Large intestine (tissue), 12 donors: ENCODE measurements at places on chromosomes 2 and 18. TPM values are rescaled to one million over a fixed set of nuclear protein-coding genes. Genes with fewer than 3 reads are reported as not detected.
A peak's percentile ranks its signal among the peaks of the same experiment; 100 is the strongest.

Gene ANKRD62
- polyA plus RNA-seq, result 0.01 TPM

Gene NLRC4
- 1.4 TPM for polyA plus RNA-seq

Gene HES6
- 24.4 TPM for polyA plus RNA-seq

- H3K4me3 ChIP-seq, result no peak overlapping the region
- no peak overlapping the region for H3K27ac ChIP-seq
- H3K36me3 ChIP-seq, result no peaks in the 10 kb centered on the region
Observed at GRCh38 chr2:48693645-48694044, 61.9 kb downstream of the LHCGR start.

DNA sequence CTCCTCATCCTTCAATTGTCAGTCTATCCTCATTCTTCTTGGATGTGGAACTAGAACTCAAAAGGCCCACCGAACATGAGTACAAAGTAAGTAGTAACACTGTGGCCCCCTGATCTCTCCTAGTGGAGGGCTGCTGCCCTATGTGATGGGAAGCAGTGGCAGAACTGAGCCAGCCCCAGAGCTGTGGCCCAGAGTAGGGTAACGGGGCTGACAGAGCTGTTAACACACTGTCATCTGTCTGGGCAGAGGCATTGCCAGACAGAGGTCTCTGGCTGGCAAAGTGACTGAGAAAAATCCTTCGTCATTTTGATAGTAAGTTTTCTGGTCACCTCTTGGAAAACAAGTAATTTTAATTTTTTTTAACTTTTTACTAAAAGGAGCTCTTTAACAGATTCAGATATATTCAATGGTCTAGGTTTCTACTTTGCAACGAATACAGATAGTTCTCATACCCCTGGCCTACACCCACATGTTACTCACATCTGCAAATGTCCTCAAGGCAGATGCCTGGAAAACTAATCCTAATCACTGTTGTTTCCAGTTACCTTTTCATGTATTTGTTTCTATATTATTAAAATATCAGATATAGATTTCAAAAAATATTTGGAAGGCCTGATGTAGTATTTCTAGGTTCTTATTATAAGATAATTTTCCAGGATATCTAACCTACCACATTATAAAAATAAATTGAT, 588.7 kb downstream of the CPS1 start:
- H3K4me3 ChIP-seq, result no peak overlapping the region
- H3K27me3 ChIP-seq, result no peaks in the 10 kb centered on the region
- DNase-seq, result no peak
- no peaks in the 10 kb centered on the region for H3K36me3 ChIP-seq
- H3K4me1 ChIP-seq, result no peaks in the 10 kb centered on the region

- no peak for DNase-seq
- H3K36me3 ChIP-seq, result no peaks in the 10 kb centered on the region
- no peak overlapping the region for H3K27ac ChIP-seq
- no peaks in the 10 kb centered on the region for H3K4me1 ChIP-seq
Observed at GRCh38 chr2:21262426-21262940, 138.7 kb downstream of the TDRD15 start.

DNA sequence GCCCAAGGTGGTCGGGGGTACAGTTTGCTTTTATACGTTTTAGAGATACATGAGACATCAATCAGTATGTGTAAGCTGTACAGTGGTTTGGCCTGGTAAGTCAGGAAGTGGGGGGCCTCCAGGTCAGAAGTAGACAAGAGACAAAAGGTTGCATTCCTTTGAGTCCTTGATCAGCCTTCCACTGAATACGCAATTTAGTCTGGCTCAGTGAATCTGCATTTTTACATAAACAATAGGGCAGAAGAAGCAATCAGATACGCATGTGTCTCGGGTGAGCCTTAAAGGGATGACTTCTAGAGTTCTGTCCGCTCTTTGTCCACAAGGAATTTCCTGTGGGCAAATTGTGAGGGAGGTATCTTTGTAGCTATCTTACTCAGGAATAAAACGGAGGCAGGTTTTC, 87.2 kb downstream of the SOWAHC start:
- no peaks in the 10 kb centered on the region for H3K27me3 ChIP-seq
- H3K27ac ChIP-seq, result no peak overlapping the region
- no peak overlapping the region for H3K4me3 ChIP-seq
- no peaks in the 10 kb centered on the region for H3K36me3 ChIP-seq
- peaks cover 41% of the 10 kb centered on the region for H3K4me1 ChIP-seq

GRCh38 chr2:113324684-113325160, 46.0 kb upstream of the PAX8 start:
- peak overlapping the region; percentile 51 for H3K4me3 ChIP-seq
- peaks cover 11% of the 10 kb centered on the region for H3K4me1 ChIP-seq
- no peaks in the 10 kb centered on the region for H3K27me3 ChIP-seq
- peak; percentile 77 for DNase-seq

DNA sequence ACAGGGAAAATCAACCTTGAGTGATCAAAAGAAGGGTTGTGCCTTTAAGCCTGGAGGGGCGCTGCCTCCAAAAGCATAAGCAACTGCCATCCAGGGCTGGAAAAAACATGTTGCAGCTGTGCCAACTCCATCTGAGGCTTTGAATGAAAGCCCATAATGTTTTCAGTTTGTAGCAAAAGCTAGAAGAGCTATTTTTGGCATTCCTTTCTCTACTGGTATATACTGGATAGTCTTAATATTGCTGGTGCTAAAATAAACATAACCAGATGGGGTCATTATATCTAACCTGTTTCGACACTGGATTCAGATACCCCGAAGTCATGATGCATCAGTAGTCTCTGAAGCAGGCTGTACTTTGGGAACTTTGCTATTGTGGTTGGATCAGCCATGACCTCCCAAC, 25.1 kb downstream of the ANXA4 start:
- no peak overlapping the region for H3K4me3 ChIP-seq
- H3K27ac ChIP-seq, result peak overlapping the region; percentile 94
- peaks cover 21% of the 10 kb centered on the region for H3K36me3 ChIP-seq
- no peak for DNase-seq
- H3K4me1 ChIP-seq, result peaks cover 79% of the 10 kb centered on the region
- no peaks in the 10 kb centered on the region for H3K27me3 ChIP-seq

GRCh38 chr2:181367906-181368435, 89.2 kb upstream of the ITGA4 start:
- H3K36me3 ChIP-seq, result no peaks in the 10 kb centered on the region
- no peaks in the 10 kb centered on the region for H3K27me3 ChIP-seq
- no peaks in the 10 kb centered on the region for H3K4me1 ChIP-seq
- DNase-seq, result no peak
- no peak overlapping the region for H3K27ac ChIP-seq
- H3K4me3 ChIP-seq, result no peak overlapping the region

- no peak overlapping the region for H3K4me3 ChIP-seq
- no peak for DNase-seq
- H3K27ac ChIP-seq, result no peak overlapping the region
- H3K27me3 ChIP-seq, result peaks cover 72% of the 10 kb centered on the region
Observed at GRCh38 chr18:78984941-78985784, 5.5 kb downstream of the SALL3 start.

- H3K36me3 ChIP-seq, result no peaks in the 10 kb centered on the region
- no peak overlapping the region for H3K4me3 ChIP-seq
- DNase-seq, result no peak
- H3K4me1 ChIP-seq, result peaks cover 11% of the 10 kb centered on the region
- H3K27me3 ChIP-seq, result no peaks in the 10 kb centered on the region
Observed at GRCh38 chr2:215888680-215889079, 124.7 kb downstream of the MREG start.

- H3K27me3 ChIP-seq, result no peaks in the 10 kb centered on the region
- H3K4me1 ChIP-seq, result no peaks in the 10 kb centered on the region
- no peak overlapping the region for H3K27ac ChIP-seq
- no peak for DNase-seq
- H3K4me3 ChIP-seq, result no peak overlapping the region
- no peaks in the 10 kb centered on the region for H3K36me3 ChIP-seq
Observed at GRCh38 chr2:171327043-171327496, 106.7 kb downstream of the METTL8 start.

DNA sequence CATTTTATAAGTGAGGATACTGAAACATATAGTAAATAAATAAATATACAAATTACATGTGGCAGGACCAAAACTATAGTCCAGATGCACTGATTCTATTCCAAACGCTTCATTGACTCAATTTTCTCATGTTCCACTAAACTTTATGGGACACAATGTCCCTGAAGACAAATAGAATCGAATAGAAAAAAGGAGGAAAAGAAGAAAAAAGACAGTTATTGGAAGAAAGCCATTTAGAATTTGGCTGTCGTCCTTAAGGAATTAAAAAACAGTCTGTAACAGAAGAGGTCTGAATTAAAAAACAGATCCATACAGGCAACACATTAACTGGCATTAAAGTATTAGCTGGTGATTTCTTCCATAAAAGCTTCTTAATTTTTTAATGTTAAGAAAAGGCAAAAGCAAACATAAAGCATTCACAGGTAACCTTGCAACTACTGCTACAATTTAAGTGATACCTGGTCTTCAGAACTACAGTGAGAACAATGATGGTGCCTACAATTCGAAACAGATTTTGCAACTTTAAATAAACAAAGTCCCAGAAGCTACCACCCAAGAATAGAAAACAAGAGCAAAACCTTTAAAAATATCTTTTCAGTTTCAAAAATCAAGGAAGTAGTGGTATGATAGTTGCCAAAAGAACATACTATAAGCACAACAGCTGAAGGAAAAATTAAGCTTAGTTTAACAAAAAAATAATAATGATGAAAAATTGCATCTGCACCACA, 17.4 kb upstream of the CHAC2 start:
- no peaks in the 10 kb centered on the region for H3K27me3 ChIP-seq
- H3K4me1 ChIP-seq, result no peaks in the 10 kb centered on the region
- H3K4me3 ChIP-seq, result no peak overlapping the region
- no peak overlapping the region for H3K27ac ChIP-seq

- H3K36me3 ChIP-seq, result no peaks in the 10 kb centered on the region
- H3K27ac ChIP-seq, result no peak overlapping the region
- no peaks in the 10 kb centered on the region for H3K27me3 ChIP-seq
- no peak for DNase-seq
Observed at GRCh38 chr18:41820784-41821183, 134.2 kb upstream of the PIK3C3 start.

DNA sequence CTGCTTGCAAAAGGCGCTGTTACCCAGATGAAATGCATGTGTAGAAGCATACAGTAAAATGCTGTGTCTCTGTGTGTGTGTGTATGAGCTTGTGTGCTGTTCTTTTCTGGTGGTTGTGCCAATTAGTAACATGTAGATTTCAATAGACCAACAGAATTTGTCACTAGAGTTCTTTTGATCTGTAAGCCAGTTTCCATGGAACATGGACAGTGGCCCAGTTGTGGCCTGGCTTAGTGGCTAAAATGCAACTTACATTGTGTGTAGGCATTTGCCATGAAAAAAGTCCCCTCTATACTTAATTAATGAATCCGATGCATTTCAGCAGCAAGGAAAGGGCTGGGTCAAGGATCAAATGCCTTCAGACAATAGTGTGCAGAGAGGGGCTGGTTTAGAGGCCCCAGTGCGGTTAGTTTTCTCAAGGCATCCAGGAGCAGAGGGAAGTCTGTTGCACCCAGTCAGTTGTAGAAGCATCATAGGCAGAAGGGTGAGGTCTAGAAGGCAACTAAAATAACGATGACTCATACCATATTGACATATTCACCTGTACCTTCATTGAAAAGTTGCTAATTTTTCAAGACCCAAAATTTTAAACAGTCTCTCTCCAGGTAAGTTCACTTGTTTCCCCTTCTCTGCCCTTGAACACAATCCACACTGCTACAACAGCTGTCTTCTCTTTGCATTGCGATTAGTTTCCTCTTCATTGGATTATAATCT, 366.9 kb upstream of the SPRED2 start:
- no peaks in the 10 kb centered on the region for H3K4me1 ChIP-seq
- no peak overlapping the region for H3K4me3 ChIP-seq
- no peak overlapping the region for H3K27ac ChIP-seq
- no peaks in the 10 kb centered on the region for H3K27me3 ChIP-seq

DNA sequence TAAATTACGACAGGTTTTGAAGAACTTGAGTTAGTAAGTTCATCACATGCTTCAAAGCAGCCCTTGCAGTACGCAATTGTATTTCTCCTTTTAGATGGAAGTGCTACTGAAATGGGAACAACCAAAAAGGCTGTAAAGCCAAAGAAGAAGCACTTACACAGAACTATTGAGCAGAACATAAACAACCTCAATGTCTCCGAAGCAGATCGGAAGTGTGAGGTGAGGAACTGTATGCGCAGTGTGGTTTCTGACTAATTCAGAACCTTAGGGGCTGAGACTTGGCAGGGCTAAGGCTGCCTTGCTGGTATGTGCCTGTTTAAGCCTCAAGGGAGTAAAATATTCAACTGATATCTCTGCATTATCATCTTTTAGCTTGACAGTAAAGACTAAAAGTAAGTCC, 8.4 kb downstream of the NCAPH start:
- H3K4me1 ChIP-seq, result peaks cover 3% of the 10 kb centered on the region
- no peak for DNase-seq
- no peaks in the 10 kb centered on the region for H3K36me3 ChIP-seq
- H3K27ac ChIP-seq, result no peak overlapping the region
